ENCODE measurements at places on chromosomes 16 and 17. TPM values are rescaled to one million over a fixed set of nuclear protein-coding genes. Genes with fewer than 3 reads are reported as not detected.

Gene TEKT5
- total RNA-seq: 0.17 TPM

Gene DNAI2
- total RNA-seq: 0.06 TPM

Gene SLC12A3
- total RNA-seq: not detected

Gene G6PC1
- total RNA-seq: not detected

Gene PLEKHM1
- total RNA-seq: 24.0 TPM

Gene DHRS7B
- 20.0 TPM for total RNA-seq

Gene ZG16
- total RNA-seq: not detected

Gene HES7
- 2.1 TPM for total RNA-seq

Gene TBX21
- 0.13 TPM for total RNA-seq

Gene MYOCD
- 0.71 TPM for total RNA-seq

Gene HOXB4
- total RNA-seq: 0.09 TPM

Gene CHD9NB
- 1.3 TPM for total RNA-seq

Gene PRDM7
- total RNA-seq: not detected

Gene SGCA
- total RNA-seq: 2.9 TPM

Gene CTRB1
- not detected for total RNA-seq

Gene TTLL6
- 0.55 TPM for total RNA-seq

Gene SMCR8
- total RNA-seq: 14.8 TPM

Gene MYH13
- not detected for total RNA-seq

Gene GINS2
- 28.6 TPM for total RNA-seq

Gene PYDC1
- not detected for total RNA-seq

Gene ZNF205
- 14.4 TPM for total RNA-seq

Gene LGALS9C
- not detected for total RNA-seq

Gene PITPNM3
- total RNA-seq: 2.1 TPM

Gene GRN
- 248 TPM for total RNA-seq

Gene TEX14
- total RNA-seq: 0.16 TPM

Gene TNFAIP1
- 46.9 TPM for total RNA-seq

Gene CAVIN1
- total RNA-seq: 430 TPM

Gene LPO
- not detected for total RNA-seq

Gene LGALS9B
- total RNA-seq: not detected

Gene DRC3
- total RNA-seq: 2.2 TPM

Gene JUP
- total RNA-seq: 116 TPM

Gene CIBAR2
- not detected for total RNA-seq

Gene ZDHHC1
- 6.9 TPM for total RNA-seq
